ENCODE measurements at places on chromosomes 6 and 20.

GRCh38 chr20:10853176-10853575 lies 179.4 kb upstream of the JAG1 start:
- no peak for DNase-seq

- no peak for DNase-seq
These were observed 132.2 kb downstream of the SNX5 start for GRCh38 chr20:17836303-17836861.

- DNase-seq: no peak
These were observed 115.7 kb upstream of the PRND start for GRCh38 chr20:4606051-4606450.

GRCh38 chr6:5280920-5281319 lies 19.6 kb downstream of the FARS2 start:
- no peak for DNase-seq

DNA sequence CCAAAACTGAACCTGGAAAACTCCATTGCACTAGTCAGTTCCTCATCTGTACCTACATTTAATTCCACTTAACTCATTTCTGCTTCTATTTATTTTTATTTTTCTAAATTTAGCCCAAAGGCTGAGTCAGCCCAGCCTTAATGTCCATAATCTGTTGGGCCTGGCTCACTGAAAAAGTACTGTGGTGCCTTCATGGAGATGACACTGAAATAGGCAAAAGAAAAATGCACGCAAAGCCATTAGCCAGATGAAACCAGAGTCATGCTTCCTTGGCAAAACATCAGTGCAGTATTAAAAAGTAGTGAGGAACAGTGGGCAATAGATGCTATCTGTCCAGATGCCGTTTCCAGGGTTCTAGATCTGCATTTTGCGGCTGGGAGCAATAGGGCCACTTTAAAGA lies 14.7 kb upstream of the PLCB4 start:
- no peak for DNase-seq

DNA sequence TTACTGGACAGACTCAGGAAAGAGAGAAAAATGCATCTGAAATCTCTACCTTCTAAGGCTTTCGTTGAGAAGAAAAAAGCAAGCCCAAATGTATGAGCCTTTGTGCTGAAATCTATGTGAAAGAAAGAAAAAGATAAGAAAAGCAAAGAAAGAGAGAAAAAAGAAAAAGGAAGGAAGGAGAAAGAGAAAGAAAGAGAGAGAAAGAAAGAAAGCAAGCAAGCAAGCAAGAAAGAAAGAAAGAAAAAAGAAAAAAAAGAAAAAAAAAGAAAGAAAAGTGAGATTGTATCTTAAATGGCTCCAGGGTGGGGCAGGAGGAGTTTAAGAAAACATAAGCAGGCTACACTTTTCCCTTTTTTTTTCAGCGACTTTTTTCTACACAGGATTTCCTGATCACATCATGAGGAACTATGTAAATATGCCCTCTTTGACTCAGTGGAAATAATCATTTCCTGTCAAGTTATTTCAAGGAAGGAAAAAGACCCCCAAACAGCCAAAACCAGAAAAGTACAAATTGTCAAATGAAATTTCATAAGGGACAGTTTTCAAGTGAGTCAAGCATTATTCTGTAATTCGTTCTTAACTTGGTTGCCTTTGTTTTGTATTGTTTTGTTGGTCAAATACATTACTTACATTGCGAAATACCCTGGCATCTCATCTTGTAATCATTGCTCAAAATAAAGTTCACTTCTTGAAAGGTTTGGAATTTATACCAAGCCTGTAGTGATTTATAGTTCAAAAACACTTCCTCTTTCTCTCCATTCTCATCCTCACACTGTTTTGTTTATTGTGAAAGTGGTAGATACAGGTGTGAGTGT lies 79.5 kb upstream of the RNF217 start:
- peak; percentile 66 for DNase-seq

- no peak for DNase-seq
These were observed 159.5 kb downstream of the DLL1 start for GRCh38 chr6:170131351-170131750.

DNA sequence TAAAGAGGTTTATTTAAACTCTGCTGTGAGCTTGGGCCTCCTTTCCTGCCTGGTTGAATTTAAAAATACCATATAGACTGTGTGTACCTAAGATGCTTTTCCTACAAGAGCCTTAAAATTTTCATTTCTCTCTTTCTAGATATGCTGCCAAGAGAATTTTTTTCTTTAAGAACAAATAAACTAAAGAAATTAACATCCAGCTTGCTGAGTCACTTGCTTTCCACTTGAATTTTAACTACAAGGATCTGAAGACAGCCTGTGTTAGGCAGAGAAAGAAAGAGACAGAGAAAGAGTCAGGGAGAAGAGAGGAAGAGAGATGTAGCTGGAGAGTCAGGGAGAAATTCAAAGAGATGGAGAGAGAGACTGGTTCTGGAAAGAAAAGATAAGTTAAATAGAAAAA lies 18.3 kb upstream of the SNAP25 start:
- DNase-seq: no peak

DNA sequence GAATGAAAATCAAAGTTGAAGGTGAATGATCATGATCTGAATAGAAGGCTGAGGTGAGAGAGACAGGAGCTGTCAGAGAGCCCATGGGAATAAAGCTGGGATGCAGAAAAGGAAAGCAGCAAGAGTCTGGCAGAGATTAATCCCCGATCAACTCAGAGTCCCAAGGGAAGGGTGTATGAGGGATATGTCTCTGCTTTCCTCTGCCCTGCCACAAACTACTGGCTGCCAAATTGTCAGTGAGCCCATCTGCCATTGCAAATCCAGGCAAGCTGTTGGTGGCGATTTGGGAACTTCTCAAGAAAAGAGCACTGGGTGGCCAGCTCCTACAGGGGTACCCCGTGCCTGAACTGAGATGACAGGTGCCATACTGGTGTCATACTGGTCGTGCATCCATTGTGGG lies 705.5 kb upstream of the MAN1A1 start:
- DNase-seq: no peak

DNA sequence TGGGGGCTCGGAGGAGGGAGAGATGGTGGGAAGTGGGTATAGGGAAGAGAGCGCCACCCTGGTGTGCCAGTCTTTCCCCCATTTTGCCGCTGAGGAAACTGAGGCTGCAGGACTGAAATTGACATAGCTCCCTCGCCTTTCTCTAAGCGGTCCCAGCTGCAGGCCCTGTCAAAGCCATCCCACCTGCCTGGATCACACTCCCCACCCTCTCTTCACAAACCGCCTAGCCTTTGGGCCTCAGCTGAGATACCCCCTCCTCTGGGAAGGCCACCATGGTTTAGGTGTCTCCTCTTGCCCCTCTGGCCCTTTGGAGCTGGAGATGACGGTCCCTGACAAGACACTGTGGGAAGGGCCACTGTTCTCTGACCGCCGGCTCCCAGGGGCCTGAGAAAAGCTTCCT lies 16.9 kb downstream of the SRC start:
- DNase-seq: no peak

- DNase-seq: no peak
These were observed 17.2 kb upstream of the SH3BGRL2 start for GRCh38 chr6:79613912-79614311.

- no peak for DNase-seq
These were observed 47.4 kb downstream of the SRC start for GRCh38 chr20:37393196-37393862.

GRCh38 chr20:50887576-50887975 lies 43.7 kb downstream of the ADNP start:
- no peak for DNase-seq

DNA sequence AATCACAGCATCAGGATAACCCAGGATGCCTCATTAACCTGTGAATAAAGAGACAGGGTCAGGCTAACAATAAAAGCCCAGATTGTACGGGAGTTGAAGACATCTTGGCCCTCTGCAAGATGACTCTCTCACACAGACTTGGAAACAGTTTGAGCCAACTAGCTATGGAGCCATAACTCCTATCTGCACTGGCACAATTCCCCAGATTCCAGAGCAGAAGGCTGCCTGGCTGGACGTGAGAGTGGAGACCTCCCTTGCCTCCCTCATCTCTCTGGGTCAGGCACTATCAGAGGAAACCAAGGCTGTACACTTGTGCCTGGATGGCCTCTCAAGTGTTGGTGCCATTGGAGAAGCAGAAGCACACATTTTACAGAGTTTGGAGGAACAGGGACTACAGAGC lies 312.6 kb downstream of the THBS2 start:
- DNase-seq: no peak

DNA sequence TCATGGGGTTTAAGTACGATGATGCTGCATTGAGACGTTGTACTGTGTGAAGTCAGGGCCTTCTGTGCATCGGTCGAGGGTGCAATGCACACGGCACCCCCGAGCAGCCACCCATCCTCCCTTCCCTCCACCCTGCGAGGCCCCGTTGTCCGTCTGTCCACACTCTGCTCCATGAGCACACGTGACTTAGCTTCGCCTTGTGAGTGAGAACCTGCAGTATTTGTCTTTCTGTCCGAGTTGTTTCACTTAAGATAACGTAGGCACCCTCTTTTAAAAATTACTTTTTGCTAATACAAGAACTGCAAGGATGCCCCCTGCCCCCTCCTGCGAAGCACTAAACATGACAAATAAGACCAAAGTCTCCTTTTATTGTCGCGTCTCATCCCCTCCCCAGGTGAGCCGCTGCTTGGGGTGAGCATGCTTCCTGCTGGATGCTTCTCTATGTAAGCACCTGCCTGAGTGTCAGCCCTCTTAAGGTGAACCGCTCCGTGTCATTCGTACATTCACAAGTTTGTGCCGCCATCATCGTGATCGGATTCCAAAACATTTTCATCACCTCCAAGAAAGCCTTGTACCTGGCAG lies 3.6 kb upstream of the RBBP8NL start:
- DNase-seq: no peak

DNA sequence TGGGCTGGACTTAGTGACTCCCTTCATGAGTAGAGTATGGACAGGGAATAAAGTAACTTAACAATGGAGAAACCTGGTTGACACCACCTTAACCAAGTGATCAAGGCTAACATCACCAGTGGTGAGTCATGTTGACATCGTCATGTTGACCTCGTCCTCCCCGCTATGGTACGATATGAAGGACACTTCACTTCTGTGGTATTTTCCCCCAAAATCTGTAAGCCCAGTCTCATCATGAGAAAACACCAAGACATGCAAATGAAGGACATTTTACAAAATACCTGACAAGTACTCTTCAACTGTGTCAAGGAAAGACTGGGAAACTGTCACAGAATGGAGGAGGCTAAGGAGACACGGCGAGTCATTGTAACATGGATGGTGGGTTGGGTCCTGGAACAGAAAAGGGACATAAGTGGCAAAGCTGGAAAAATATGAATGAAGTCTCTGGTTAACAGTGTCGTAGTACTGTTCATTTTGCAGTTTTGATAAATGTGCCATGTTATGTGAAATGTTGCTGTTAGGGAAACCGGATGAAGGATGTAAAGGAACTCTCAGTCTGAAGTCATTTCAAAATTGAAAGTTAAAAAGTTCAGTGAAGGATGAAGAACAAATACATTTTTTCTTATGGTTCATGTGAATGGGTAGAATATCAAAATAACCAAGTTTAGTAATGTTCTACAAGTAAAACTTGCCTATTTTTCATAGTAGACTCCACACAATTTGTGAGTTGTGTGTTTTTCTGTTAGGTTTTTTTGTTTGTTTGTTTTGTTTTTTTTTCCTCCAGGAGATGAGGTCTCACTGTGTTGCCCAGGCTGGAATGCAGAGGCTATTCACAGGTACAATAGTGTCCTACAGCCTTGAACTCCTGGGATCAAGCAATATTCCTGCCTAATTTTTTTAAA lies 247.5 kb downstream of the TMEM242 start:
- no peak for DNase-seq

DNA sequence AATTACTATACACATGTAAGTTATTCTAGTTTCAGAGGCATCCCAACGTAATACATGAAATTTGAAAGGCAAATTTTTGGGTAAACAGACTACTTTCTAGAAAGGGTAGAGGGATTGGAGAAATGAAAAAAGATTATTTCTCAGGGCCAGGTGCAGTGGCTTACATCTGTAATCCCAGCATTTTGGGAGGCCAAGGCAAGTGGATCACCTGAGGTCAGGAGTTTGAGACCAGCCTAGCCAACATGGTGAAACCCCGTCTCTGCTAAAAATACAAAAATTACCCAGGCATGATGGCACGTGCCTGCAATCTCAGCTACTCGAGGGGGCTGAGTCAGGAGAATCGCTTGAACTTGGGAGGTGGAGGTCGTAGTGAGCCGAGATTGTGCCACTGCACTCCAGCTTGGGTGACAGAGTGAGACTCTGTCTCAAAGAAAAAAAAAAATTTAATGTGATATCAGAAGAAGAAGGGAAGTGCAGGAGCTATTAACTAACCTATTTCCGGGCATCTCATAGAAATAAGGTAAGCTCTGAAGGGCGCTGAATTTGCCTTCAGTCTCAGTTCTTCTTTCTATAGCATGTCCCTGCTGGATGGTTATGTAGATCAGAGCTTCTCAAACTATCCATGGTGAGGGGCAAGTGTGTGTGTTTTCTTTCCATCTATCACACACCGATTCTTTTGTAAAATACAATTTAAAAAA lies 100.3 kb upstream of the MTHFD1L start:
- no peak for DNase-seq

All from OCI-M1 (cell line).